NCI-H187 (cell line): ENCODE measurements at places on chromosomes 2 and 18.

DNA sequence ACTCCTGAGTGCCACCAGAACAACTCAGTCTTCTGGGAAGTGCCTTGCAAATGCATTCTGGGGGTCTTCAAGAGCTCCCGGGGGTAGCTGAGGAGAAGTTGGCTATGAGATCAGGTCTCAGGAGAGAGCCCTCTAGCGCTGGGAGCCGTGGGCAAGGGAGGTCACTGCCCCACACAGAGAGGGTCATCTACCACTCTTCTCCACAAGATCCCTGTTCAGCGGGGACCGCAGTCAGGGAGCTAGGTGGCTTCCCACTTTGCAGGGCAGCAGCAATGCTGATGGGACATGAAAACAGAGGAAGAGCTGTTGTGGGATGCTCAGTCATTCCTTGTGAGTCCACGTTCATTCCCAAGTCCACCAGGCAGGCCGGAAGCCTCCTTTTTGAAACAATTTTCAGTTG is 66.6 kb downstream of the ACKR3 start:
- DNase-seq = no peak

DNA sequence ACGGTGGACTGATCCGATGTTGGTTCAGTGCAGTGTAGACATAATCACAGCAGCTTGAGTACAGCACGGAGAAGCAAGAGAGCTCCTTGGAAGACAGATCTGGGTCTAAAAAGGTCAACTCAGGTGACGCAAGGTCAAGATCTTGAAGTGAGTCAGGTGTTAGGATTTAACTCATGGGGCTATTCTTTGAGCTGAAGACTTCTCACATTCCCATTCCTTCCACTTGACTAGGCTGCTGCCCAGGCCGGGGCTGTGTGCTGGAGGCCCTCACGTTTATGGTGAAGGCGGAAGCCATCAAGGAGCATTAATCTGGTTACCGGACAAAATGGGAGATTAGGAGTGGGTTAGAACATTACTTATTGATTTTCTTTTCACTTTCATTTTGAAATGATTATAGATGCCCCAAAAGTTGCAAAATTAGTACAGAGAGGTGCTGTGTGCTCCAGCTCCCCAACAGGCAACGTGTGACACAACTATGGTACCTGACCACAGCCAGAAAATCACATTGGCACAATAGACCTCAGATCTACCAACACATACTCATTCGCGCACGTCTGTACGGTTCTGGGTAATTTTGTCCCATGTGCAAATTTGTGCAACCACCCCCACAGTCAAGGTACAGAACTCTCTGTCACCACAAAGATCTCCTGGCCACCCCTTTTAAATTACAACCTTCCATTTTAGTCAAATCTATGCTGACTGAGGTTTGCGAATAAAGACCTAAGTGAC is 77.6 kb upstream of the SEC11C start:
- no peak for DNase-seq

- DNase-seq = no peak
Measured at GRCh38 chr2:180040146-180040925, 33.2 kb upstream of the CWC22 start.

DNA sequence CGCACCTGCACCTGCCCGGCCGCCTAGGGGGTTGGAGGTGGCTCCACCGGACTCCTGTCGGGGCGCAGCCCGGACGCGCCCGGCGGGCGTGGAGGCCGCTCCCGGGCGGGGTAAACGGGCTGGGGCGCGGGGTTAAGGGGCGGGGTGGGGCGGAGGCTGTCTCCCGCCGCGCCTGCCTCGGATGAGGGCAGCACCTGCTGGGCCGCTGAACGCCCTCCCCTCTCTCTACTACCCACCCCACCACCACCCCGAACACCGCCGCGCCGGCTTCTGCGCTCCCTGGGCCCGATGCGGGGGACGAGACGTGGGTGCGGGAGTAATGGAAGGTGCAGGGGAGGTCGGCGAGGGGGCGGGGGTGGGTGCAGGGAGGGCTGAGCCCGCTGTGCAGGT is 224.8 kb upstream of the ID2 start:
- no peak for DNase-seq

- no peak for DNase-seq
Measured at GRCh38 chr2:227796045-227796711, 17.5 kb upstream of the CCL20 start.

DNA sequence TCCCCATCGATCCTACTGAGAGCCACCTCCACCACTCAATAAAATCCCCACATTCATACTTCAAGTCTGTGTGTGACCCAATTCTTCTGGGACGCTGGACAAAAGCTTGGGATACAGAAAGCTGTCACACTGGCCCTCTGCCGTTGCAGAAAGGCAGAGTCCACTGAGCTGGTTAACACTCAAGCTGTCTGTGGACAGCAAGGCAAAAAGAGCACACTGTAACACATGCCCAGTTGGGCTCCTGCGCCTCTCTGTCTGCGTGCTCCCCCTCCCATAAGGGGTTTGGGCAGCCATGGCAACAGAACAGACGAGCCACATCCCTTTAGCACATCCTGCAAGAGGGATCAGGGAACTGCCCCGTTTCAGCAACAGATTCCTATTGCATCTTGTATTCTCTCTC is 106.9 kb upstream of the RGPD4 start:
- DNase-seq = no peak
